Camera-type eye (tissue), 1 donor: ENCODE measurements at places on chromosomes 3 and 15. TPM values are rescaled to one million over a fixed set of nuclear protein-coding genes. Genes with fewer than 3 reads are reported as not detected.

Gene PTX3
- total RNA-seq = 4.4 TPM

Gene MST1R
- total RNA-seq = 1.8 TPM

Gene GOLGA6L7
- not detected for total RNA-seq

Gene ERICH6
- total RNA-seq = not detected

Gene PRSS50
- 1.2 TPM for total RNA-seq

Gene PLD1
- 64.5 TPM for total RNA-seq
